Activated T-cell treated with anti-CD3 and anti-CD28 coated beads, Interleukin-2, amount 50 U/mL, for 72 hours (primary cell): ENCODE measurements at places on chromosomes 16 and 17.

DNA sequence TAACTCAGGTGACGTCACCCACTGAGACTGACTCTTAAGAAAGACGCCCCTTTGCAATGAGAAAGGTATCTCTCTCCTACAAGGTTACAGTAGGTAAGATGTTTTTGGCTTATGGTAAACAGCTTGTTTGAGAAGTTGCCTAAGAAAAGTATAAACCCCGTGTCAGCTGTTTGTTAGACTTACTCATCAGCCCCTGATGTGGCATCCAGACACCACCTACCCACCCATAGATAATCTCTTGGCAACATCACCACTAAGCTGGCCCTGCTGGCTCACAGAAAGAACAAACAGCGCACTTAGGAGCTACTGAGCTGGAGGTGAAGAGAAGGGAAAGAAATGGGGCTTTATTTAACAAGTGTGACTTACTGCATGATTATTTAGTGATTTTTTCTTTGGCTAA, 121.0 kb downstream of the PARN start:
- no peak for DNase-seq

- DNase-seq: no peak
Observed at GRCh38 chr17:47611372-47612350, 38.1 kb upstream of the KPNB1 start.

- DNase-seq: no peak
Observed at GRCh38 chr17:77111934-77112296, 28.9 kb upstream of the SEC14L1 start.

DNA sequence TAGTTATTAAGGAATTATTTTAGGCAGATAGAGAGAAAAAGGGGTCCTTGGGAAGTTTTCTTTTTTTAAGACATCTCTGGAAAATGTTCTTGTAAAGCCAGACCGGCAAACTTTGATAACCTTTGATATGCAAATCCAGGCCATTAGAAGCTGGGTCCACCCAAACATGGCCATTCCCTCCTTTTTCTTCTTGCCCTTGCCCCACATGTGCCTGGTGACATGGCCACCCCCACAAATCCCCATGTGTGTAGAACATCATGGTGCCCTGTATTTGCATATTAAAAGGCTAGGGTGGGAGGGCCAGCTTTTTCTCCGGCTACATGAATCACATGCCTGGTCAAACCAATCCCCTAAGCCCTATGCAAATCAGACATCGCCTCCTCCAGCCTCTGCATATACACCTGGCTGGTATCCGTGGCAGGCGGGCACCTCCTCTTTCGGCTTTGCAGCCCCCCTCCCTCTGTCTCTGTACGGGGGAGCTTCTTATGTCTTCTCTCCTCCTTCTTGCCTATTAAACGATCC, 43.9 kb upstream of the LYRM9 start:
- DNase-seq: no peak

GRCh38 chr17:77444984-77445759, 304.4 kb downstream of the SEC14L1 start:
- DNase-seq: peak; percentile 83

- no peak for DNase-seq
Observed at GRCh38 chr16:16019488-16019887, 70.1 kb downstream of the ABCC1 start.

GRCh38 chr17:60128171-60128859, 21.5 kb upstream of the CA4 start:
- no peak for DNase-seq

DNA sequence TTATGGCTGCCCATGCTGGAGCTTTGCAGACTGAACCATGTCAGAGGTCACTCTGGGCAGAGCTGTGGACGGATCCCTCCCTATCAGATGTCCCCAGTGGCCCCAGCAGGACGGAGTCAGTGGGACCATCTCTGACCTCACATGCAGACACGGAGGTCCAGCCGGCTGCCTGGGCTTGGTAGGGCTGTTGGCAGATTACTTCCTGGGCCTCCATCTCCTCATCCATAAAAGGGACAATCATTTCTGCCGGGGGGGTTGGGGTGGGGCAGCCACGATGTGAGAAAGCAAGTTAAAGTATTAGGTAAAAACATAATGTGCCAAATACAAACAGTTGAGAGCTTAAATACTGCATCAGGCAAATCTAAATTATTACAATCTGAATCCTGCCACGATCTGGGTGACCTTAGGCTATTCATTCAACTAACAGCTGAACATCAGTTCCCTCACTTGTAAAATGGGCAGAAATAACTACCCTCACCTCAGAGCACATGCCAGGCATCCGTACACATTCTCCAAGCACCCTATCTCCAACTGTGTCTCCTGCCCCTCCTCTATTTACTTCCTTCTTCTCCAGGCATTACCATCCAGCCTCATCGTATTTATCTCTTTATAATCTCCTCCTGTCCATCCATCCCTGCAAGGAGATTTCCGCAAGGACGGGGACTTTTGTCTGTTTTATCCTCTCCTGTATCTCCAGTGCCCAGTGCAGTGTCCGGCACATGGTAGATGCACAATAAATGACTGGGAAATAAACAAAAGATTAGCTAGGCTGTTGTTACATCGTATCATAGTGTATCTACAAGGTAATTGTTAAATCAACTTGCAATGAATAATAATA, 192.3 kb upstream of the FOXF1 start:
- DNase-seq: no peak

DNA sequence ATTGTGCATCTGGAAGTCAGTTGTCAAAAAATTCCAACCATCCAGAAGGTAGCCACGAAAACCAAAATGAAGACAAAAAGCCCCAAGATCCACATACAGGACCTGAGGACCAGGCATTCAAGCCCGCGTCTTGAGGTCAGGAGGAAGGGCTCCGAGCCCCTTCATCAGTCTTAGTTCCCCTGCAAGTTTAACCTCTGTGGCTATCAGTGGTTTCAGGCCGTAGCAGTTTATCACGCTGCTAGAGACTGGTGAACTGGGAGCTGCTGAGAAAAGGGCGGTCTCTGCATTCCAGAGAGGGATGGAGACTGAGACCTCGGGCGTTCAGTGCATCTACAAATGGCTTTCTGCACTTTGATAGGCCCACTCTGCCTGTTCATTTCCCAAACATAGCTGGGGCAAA, 70.6 kb downstream of the IRF8 start:
- no peak for DNase-seq

- peak; percentile 64 for DNase-seq
Observed at GRCh38 chr16:87062569-87063442, 254.4 kb downstream of the C16orf95 start.

DNA sequence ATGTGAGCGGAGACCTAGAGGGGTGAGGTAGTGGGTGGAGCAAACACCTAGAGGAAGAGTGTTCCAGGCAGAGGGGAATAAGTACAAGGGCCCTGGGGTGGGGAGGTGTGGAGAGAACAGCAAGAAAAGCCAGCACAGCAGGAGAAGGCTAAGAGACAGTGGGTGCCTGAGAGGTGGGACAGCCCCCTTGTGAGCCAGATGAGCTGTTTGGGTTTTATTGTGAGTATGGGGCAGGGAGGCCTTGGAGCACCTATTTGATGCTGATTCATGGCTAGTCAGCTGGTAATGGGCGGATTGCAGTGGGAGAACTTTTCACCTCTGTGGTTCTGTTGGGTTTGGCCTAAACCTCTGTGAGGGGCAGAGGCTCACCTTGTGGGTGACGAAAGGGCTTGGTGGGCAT, 68.4 kb downstream of the ABCC1 start:
- no peak for DNase-seq

DNA sequence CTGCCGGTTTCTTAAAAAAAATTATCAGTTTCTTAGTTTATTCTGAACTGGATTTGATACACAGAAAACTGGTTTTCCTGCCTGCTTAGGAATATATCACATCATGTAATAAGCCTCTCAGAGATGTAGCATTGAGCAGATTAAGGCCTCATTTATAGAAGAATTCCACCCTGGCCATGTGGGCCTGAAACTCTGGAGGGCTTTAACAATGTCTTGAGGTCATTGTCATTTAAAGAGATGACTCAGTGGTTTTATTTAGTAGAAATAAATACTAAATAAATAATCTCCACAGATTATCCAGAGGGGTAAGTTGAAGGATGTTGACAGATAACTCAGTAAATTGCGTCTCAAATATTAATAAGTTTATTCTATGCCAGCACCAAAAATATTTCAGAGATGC, 56.9 kb downstream of the PRKCA start:
- no peak for DNase-seq
